ENCODE measurements at places on chromosomes 7 and 10.
A peak's percentile ranks its signal among the peaks of the same experiment; 100 is the strongest.

GRCh38 chr10:77641344-77641743, 3.7 kb upstream of the KCNMA1 start:
- DNase-seq: no peak

DNA sequence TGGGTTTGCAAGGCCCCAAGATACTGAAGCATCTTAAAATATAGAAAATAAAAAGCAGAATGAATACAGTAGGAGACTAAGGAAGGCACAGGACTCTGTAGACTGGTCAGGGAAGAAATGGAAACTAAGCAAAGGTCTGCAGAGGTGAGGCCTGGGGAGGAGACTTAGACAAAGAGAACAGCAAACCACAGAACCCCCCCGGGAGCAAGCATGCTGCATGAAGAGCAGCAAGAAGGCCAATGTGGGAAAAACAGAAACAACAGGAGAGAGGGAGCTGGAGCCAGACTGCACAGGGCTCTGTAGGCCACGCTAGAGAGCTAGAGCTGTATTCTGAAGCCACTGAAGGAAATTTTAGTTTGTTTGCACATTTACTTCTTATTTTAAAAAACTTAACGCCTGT, 45.7 kb upstream of the ARID5B start:
- DNase-seq: no peak

DNA sequence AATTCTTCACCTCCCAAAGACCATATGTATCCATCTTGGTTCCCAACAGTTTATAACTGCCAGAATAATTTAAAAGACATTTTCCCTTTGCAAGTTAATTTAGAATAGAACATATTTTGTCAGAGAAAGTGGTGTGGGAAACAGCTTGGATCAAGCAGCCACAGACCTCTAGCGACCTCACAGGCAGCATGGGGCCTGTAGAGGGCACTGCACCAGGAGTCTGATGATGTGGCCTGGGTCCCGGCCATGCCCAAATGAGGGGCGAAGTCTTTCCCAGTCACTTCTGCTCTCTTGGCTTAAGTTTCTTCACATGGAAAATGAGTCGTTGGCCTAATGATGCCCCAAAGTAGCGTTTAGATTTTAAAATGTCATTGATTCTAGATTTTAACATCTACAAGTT, 243.2 kb downstream of the SDK1 start:
- no peak for DNase-seq

DNA sequence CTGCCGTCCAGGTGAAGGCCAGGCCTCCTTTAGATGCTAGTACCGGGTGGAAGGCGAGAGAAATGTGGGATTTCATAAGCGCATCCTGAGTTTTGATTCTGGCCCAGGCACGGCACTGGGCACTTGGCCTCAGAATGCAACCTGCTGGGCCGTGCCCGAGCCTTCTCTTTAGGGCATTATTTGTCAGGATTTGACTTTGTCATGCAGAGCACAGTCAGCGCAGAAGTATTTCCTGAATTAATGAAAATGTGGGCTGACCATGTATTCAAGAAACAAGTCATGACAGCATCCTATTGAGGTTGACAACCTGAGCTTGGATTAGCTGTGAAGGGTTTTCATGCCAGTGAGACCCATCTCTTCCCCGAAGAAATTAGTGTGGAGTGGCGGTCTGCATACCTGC, 34.4 kb downstream of the RCC1L start:
- no peak for DNase-seq

- DNase-seq: peak; percentile 77
Measured at GRCh38 chr10:96339956-96340904, 18.6 kb downstream of the OPALIN start.

- no peak for DNase-seq
Measured at GRCh38 chr10:68697106-68697505, 23.9 kb upstream of the CCAR1 start.

DNA sequence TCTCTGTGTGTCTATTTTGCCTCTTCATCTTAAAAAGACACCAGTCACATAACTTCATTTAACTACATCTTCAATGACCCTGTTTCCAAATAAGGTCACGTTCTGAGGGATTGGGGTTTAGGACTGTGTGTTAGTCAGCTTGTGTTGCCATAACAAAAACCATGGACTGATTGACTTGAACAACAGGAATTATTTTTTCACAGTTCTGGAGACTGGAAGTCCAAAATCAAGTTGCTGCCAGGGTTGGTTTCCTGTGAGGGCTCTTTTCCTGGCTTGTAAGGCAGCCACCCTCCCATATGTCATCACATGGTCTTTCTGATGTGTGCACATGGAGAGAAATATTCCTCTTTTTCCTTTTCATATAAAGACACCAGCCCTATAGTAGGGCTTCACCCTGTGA, 55.3 kb downstream of the REEP3 start:
- DNase-seq: no peak

Measured in H4 (cell line).